H1 (cell line): ENCODE measurements at places on chromosomes 3 and 15. TPM values are rescaled to one million over a fixed set of nuclear protein-coding genes. Genes with fewer than 3 reads are reported as not detected.

Gene THRB
- 3.7 and 3.9 TPM in 2 replicates for total RNA-seq

Gene IL20RB
- total RNA-seq: 1.6 and 2.6 TPM in 2 replicates

Gene CFAP161
- total RNA-seq: not detected in 2 replicates

Gene ROBO2
- 2.0 and 2.9 TPM in 2 replicates for total RNA-seq

Gene NOX5
- not detected in 2 replicates for total RNA-seq

Gene SCAANT1
- not detected in 2 replicates for total RNA-seq

Gene ATXN7
- total RNA-seq: 15.5 and 18.0 TPM in 2 replicates

Gene CHRM5
- total RNA-seq: not detected in 2 replicates

Gene CCNL1
- total RNA-seq: 61.2 and 68.6 TPM in 2 replicates

Gene MAGI1
- 77.9 and 78.0 TPM in 2 replicates for total RNA-seq

Gene PRICKLE2
- 8.0 and 8.9 TPM in 2 replicates for total RNA-seq

Gene GPR176
- total RNA-seq: 190 and 198 TPM in 2 replicates

Gene DAZL
- total RNA-seq: 2.3 and 3.4 TPM in 2 replicates

Gene RASGRP1
- total RNA-seq: 2.1 and 4.1 TPM in 2 replicates

Gene BHLHE40
- total RNA-seq: 2.0 and 2.2 TPM in 2 replicates

Gene ZPLD1
- total RNA-seq: not detected in 2 replicates
